NCI-H748 treated with DMSO at 0.1 percent for 48 hours (cell line): ENCODE measurements at places on chromosomes 5 and 9.

- DNase-seq = no peak
Observed at GRCh38 chr9:125544988-125545651, 161.9 kb downstream of the MAPKAP1 start.

DNA sequence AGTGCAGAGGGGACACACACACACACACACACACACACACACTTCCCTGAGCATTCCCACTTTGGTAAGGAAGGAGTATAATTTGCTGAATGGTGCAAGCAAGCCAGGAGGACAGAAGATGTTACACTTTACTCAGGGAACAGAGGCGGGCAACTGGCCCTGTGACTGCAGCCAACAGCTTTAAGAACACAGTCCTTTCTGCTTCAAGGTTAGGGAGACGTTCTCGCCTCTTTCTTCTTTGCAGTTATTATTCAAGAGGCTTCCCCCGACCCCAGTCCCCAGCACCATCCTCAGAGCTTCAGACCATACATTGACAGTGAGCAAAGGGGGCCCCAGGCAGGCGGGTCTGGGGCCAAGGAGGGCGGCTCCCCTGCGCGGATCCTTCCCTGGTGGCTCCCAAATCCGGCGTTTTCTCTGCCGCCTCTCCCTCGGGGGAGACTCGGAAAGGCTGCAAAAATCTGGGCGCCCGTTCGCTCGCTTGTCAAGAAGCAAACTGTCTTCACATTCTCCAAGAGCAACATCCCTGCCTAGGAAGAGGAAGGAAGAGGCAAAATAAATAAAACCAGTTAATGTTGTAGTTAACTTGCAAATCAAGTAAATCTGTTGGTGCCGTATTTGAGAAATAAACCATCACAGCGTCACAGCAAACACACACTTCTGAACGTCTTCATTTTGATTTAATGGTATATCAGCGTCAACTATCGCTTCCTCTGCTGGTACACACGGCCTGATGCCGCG lies 3.8 kb upstream of the LHX2 start:
- no peak for DNase-seq

DNA sequence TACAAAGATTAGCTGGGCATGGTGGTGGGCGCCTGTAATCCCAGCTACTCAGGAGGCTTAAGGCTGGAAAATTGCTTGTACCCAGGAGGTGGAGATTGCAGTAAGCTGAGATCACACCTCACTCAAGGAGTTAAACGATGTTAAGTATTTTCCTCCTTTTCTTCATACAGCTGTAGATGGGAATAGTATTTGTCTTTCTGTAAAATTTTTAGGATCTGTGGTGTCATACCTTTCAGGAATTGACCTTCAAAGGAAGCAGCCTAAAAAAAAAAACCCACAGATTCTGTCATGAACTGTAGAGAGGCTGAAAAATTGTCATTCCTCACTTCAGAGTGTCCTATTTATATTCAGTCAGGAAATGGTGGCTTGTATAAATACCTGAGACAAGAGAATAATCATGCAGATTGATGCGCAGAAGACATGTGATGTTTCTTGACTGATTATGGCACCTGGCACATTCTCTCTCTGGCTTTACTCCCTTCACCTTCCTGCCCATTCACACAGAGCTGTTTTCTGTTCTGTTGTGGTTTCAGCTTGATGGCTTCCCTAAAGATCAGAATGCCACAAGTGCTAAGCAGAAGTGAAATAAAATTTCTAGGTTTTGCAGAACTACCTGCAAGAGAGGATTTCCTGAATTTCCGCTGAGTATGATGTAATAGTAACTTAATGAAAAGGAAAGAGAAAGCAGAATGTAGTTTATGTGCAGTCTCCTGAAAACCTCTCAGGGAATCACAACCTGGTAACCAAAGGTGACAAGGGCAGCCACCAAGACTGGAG lies 3.8 kb downstream of the IFNA1 start:
- DNase-seq = no peak

DNA sequence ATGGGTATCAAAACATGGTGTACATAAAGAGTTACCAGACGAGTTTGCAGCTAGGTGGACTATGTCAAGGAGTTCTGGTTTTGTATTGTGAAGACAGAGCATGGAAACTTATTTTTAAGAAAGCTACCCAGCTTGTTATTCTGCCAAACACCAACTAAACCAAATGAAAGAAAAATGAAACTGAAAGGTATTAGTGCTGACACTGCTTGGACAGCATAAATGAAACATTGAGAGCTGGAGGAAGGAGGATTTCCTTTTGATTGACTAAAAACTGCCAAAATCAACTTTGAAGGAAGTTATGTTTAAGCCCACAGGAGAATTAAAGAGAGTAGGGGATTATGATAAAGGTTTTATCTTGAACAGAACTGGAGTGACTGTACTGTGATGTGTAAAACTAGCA lies 766.2 kb downstream of the PTPRD start:
- no peak for DNase-seq

GRCh38 chr5:53766673-53767072 lies 206.2 kb downstream of the NDUFS4 start:
- no peak for DNase-seq

DNA sequence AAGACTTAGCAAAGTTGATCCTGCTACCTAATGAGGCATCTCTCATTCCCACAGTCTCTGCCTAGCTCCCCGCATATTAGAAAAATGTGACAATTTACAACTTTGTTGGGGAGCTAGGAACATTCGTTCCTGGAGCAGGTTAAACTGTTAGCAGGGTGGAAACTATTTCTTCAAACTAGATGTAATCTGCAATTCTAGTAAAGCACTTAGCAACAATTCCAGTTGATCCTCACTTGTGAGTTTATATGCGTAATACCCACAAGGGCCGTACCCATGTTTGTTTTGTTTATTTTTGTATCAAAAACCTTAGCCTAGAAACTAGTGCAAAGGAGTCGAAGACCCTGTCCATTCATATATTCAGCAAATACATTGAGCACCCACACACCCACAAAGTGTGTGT lies 175.8 kb upstream of the DMAC1 start:
- no peak for DNase-seq

DNA sequence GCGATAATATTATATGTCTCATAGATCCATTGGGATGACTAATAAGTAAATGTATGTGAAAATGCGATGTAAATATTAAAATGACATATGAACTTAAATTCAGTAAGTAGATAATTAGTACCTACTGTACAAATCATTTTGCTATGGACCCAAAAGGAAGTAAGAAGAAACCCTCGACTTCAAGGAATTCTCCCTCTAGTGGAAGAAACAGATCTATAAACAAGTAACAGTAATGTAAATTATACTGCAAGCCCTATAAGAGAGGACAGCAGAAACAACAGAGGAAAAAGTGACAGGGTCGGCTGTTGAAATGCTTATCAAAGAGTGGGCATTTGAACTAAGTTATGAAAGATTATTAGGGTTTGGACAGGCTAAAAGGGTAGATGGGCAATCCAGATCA lies 320.3 kb downstream of the DMAC1 start:
- DNase-seq = no peak

- DNase-seq = no peak
Observed at GRCh38 chr9:35690614-35691333, 1.0 kb upstream of the TPM2 start.

DNA sequence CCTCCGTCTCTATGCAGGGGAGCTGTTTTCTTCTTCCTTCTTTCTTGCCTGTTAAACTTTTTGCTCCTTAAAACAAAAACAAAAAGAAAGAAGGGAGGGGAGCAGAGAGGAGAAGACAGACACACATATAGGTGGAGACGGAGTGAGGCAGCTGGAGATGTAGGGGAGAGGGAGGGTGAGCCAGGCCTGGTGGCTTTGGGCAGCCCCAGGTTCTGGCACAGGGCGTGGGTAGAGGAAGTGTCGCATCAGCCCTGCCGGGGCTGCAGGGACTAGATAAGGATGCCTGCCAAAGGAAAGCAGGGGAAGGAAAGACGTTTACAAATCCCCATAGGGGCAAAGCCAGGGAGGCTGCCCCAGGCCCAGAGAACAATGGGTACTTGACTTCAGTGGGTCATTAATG lies 38.7 kb upstream of the PTGS1 start:
- no peak for DNase-seq

GRCh38 chr9:87278971-87279733 lies 218.5 kb upstream of the DAPK1 start:
- no peak for DNase-seq

GRCh38 chr5:7850395-7851239 lies at the start of gene CFAP90:
Gene CFAP90, minus strand, starts transcription at chr5:7851133. Its CDS starts 112 bp downstream, at chr5:7851021.
- peak; percentile 87 for DNase-seq

DNA sequence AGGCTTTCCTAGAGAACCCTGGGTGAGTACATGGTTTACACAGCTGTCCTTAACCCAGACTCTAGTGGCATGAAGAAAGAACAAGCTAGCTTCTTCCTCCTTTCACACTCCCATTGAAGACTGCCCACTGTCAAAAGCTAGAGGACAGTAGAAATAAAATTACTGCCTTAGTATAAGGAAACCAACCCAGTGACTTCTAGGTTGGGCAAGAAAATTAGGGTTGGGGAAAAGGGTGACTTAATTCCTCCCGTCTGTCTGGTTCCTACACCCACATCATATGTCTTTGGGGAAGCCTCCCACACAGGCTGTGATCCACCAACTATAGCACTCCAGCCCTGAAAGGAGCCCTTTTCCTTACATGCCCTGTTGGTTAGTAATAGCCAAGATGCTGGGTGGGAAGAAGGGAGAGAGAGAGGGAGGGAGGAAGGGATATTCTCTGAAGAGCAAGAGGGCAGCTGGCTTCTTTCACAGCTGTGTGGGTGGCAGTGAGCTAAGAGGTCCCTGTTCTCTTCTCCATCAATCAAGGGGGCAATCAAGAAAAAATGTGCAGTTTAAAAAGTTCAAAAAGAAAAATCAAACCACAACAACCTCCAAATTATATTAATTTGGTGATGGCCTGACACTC lies 21.7 kb downstream of the HBEGF start:
- DNase-seq = no peak

DNA sequence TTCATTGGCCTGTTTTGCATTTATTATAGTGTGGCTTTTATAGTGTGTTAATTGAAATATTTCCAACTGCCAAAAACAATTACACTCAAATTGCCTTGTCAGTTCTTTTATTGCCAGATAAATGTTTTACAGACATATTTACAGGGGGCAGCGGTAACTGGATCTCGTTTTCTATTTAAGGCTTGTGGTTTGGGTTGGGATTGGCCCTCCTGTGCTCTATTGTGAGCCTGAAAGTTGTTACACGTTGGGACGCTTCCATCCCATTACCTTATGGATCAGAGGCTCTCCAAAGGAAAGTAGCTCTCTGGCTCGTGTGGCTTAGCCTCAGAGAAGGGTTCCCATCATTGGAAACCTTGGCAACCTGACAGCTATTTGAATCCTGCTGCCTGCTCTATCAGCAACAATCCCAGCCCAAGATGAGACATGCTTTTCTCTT lies 20.8 kb downstream of the DNAI1 start:
- no peak for DNase-seq

- DNase-seq = no peak
Observed at GRCh38 chr5:21774281-21774680, 1078.9 kb downstream of the CDH12 start.

DNA sequence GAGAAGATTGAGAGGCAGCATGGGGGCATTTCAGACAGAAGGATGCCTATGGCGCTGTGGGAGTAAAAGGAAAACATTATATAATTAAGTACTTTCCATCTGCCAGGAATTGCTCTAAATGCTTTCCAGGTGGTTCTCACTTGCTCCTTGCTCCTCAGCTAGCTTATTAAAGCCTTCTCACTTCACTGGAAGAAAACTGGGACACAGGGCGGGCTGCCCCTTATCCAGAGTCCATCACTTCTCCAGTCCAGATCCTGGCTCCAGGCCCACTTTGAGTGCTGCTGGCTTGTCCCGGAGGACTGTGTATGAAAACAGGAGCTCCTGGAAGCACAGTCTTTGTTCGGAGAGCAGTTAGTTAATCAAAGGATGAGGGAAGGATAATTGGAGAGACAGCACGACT lies 409.9 kb upstream of the ADAMTS16 start:
- DNase-seq = no peak

GRCh38 chr5:171644536-171644935 lies 141.1 kb upstream of the SMIM23 start:
- no peak for DNase-seq

DNA sequence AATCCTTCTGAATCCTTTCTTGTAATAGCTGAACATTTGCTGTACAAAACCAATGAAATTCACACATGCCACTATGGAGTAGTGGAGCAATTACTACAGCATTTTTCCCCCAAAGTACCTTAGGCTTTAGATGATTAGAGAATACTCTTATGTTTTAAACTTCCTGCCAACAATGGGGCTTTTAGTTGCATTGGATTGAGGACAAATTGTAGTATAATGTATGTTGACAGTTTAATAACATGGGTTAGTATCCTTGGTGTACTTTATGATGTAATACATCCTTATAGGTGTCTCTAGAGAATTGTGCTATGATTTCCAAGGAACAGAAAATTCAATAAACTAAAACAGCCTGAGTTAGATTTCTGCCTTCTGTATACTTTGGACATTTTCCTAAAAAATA lies 422.7 kb upstream of the GRAMD2B start:
- peak; percentile 31 for DNase-seq

DNA sequence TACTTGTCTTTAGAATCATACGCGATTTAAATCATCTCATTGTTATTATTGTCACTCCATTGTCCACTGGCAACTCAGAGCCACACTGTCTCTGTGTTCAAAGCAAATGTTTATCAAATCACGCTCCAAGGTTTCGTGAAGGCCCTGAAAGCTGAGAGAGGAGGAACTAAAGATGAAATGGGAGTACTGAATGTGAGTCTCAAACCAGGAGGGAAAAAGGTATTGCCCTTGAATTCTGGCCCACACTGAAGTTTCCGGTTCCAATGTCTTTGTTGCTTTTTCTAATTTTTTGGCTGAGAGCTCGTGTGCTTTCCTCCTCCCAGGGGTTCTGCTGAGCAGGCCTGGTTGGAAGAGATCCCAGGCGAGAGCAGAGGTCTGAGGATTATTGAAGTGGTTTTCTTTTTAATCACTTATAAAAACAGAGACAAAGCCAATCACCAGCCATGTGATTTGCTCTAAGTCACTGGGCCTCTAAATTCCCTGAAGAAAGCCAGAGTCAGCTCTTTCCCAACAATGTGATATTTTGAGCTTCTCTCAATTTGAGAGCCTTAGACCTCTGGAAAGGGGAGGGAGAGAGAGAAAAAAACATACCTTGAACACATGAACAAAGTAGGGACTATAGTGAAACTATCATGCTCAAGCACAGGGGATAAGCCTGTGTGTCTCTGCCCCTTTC lies 420.8 kb upstream of the GRAMD2B start:
- DNase-seq = no peak

DNA sequence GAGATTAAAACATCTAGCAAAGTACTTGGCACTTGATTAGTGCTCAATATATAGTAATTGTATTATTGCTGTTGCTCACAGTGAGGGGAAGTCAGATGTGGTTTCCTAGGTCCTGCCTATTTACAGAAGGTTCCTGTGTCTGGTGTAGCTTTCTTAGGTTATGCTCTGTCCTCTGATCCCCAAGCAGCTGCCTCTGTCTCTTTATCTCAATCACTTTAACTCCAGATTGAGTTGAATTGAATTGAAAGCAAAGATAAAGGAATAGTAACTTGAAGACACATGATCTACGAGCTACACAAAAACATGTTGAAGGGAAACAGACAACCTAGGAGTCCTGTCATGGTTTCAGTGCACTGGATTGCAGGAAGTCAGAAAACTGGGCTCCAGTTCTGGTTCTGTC lies 113.9 kb upstream of the ADAMTSL1 start:
- DNase-seq = no peak

GRCh38 chr9:23615569-23615968 lies 210.5 kb downstream of the ELAVL2 start:
- DNase-seq = no peak
